ENCODE measurements at places on chromosomes 7 and 10.

DNA sequence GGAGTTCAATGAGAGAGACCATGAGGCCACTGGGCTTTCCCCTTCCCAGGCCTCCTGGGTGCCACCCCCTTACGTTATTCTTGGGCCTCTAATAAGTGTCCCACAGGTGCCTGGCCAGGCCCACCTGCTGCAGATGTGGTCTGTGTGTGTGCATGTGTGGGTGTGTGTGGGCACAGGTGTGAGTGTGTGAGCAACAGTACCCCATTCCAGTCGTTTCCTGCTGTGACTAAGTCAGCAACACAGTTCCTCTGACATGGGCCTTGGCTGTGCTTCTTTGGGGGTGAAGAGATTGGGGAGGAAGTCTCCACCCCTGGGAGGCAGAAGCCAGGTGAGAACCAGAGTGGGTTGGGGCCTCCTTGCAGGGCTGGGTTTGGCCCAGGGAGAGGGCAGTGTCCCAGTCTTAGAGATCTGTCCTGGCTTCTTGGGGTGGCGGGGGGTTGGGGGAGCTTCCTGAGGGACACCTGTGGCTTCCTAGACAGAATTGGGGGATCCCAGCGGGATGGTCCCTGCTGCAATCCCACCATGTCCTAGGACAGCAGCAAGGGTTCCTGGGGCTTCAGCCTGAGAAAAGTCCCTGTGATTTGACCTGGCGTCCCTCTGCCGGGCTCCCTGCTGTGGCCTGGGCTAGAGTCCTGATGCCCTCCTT, 4.1 kb upstream of the PILRB start:
- DNase-seq, result no peak

DNA sequence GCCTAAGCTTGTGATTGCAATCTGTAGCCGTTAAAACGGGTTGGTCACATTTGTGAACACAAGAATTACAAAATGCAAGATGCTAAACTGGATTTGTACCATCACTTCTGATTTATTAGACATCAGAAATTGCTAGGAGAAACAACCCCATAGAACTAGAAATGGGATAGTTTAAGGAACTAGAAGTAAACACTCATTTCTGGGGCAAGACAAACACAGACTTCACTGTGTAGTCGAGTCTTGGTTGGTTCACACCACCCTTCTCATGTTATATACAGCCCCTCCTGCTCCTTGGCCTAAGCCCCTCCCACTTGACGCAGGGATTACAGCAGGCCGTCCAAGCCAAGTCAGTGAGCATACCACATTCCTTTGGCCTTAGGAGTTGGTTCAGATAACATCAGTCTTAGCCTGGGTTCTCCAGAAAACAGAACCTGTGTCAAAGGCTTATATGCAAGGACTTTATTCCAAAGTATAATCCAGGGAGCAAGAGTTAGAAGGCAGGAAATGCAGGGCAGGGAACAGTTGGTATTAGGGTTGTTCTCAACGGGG, 2.0 kb upstream of the NRAP start:
- peak; percentile 77 for DNase-seq

DNA sequence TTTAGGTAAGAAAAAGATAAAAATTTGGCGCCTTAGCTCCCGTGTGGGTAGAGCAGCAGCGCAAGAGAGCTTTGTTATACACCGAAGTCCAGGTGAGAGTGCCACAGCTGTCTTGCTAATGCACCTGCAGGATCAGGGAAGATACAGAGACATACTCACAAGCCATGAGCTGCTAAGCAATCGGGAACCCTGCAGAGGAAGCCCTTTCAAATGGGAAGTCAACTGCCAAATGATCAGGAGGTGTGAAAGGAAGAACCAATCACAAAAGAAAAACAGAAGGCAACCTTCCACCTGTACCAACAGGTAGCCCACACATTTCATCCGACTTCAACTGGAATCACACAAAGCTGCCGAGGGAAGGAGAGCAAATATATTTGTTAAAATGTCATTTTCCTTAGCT, 610.5 kb upstream of the PFKP start:
- DNase-seq, result no peak

DNA sequence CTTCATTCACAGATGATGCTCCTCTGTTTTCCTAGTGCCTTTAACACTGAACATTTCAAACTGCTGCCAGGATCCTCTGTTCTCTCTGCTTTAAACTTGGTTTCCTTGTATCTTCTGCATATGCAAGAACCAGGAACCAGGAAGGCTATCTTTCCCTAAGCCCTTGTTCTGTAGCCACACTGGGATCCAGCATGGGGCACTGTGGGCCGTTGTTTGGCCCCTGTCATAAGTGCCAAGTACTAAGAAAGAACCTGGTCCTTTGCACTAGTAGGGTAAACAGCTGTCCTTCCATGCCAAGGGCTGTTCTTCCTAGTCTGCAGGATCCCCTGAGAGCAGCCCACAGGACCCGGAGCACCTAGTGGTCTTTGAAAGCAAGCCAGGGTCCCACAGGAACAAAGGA, 49.0 kb upstream of the TRIM8 start:
- no peak for DNase-seq

- DNase-seq, result peak; percentile 8
These were observed 115.3 kb upstream of the WDR11 start for GRCh38 chr10:120735773-120736371.

DNA sequence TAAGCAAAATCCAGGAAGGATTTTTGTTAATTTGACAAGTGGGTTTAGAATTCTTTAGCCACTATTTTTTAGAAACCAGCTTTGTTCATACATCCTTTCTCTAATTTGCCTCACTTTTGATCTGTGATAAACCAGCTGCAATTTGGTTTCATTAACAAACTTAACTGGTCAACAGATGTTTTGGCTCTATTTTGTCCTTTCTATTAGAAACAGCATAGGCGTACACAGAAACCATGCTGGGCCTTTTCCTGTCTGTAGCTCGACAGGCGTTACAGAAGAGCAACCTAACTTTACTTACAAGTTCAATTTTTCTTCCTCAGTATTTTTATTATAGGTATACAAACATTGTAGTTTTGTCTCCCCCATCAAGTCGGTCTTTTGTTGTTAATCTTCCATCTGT, 28.2 kb downstream of the KAT6B start:
- DNase-seq, result no peak

DNA sequence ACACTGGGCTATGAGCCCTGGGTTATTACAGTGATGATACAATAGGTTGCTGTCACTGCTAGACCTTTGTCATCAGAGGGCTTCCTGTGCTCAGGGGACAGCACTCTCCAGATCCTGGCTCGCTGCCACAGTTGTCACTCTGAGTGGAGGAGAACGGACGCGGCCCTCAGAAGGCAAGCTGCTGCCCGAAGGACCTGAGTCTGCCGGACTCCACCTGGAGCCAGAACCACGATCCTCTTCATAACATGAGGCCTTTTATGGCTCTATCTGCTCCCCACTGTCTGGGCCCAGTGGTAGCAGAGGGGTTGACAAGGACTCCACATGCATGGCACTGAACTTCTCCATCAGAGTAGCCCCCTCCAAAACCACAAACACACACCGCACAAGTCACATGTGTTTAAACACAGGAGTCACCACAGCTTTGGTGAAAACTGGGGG, 94.7 kb upstream of the EFCAB10 start:
- DNase-seq, result no peak

DNA sequence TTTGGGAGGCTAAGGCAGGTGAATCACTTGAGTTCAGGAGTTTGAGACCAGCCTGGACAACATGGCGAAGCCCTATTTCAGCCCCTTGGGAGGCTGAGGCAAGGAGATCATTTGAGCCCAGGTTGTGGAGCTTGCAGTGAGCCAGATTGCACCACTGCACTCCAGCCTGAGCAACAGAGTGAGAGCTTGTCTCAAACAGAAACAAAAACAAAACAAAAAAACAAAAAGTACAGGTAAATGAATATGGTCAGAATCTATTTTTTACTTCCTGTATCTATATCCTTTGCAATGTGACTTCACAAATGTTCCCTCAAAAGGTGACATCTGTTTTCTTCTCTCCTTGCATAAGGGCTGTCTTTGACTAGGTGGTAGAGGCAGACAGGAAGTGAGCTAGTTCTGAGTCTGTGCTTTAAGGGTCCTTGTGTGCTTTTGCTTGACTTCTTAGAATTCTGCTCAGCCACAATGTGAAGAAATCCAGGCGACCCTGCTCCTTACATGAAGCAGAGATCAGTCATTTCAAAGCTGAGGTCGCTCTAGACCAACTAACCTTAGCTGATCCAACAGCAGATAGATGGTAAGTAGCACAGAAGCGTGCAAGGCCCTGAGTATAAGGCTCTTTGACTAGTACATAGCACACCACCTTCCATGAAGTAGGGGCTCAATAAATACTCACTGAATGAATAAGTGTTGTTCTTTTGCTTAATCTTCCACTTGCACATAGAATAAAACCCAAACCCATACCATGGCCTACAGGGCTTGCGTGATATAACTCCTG, 423.2 kb upstream of the PCDH15 start:
- DNase-seq, result no peak

DNA sequence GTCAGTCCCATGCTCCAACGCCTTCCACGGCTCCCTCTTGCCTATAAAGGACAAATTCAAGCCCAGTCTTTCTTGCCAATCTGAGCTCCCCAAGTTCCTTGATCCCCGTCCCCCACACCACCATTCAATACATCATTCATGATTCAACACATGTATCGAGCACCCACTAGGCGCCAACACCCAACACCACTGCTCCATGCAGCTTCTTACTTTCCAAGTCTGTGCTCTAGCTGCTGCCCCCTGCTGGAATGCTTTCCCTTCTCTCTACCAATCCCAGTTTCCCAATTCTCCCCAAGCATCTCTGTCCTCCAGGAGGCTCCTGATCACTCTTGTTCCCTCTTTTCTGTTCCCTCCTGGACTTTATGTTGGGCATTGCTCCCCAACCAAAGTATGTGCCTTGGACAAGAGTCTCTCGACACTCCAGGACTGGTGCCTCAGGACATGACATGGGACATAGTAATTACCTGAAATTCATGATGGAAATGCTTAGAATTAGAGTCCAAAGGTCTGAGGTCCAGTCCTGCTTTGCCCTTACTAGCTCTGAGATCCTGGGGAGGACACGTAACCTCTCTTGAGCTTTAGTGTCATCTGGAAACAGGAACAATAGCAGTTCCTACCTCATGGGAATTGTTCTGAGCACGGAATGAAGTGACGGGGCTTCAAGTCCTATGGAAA, 172.7 kb downstream of the NEURL1 start:
- peak; percentile 16 for DNase-seq

DNA sequence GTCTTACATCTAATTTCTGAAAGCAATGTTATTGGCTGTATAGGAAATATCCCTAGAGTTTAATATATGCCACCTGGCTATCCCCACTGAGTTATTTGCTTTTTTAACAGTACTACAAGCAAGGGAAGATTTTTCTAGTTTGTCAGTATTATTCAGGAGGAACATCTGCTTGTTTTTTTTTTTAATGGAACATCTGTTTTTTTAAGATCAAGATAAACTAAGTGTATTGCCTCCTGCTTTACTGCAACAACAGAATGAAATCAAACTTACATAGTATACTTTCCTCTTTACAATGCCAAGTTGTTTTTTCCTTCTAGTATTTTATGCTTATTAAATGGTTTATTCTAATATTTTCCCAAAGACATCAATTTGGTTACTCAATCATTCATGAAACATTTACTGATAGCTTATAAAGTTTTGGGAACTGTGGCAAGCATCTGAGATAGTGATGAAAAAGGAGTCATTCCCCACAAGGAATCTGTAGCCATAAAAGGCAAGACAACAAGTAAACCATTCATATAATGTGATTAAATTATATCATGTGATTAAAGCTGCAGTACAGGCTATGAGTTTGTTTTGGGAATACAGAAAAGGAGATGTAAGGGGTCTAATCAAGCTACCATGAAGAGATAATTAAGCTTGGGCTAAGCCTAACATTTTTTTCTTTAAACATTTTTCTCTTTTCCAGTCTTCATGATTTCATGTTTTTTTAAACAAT, 17.4 kb downstream of the MTPN start:
- no peak for DNase-seq

GRCh38 chr7:78510580-78511188, 712.1 kb downstream of the PHTF2 start:
- DNase-seq, result peak; percentile 63

DNA sequence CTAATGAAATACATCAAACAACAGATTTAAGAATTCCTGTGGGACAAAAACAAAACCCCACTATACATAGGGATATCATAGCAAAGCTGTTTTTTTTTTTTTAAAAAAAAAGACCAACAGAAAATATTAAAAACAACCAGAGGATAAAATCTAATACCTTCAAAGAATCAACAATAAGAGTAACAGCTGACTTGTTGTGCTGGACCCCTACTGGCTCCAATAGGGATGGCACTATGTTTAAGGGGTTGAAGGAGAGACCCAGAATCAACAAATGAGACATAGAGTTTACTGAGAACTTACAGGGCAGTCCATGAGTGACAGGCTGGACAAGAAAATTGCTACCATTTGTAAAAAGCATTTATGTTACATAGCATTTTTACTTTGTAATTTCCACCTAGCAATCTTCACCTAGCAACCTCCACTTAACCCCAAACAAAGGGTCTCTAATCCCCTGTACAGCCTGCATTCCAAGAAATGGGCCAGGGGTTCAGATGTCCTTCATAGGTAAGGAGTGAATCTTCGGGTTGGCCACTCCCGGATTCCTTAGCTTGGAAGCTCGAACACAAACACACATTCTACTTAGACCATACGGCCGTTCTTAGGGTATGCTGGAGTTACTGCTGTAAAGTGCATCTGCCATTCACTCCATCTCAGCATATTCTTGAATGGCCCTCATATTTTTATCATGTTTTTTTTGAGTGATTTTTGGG, 25.8 kb downstream of the ASZ1 start:
- DNase-seq, result no peak

DNA sequence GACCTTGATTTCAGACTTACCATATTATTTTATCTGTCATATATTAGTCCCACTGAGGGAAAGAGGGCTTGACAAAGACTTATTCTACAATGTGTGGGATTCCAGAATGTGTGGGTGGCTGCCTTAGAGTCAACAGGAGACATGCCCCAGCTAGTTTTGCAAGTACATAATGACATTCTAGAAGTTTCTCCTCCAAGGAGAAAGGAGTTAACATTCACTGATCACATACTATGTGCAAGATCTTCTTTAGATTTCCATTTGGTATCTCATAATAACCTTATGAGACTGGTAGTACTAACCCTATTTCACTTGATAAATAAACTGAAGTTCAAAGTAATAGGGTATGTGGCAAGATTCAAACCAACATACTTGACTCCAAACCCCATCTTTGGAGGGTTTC, 25.2 kb downstream of the IRF5 start:
- no peak for DNase-seq

DNA sequence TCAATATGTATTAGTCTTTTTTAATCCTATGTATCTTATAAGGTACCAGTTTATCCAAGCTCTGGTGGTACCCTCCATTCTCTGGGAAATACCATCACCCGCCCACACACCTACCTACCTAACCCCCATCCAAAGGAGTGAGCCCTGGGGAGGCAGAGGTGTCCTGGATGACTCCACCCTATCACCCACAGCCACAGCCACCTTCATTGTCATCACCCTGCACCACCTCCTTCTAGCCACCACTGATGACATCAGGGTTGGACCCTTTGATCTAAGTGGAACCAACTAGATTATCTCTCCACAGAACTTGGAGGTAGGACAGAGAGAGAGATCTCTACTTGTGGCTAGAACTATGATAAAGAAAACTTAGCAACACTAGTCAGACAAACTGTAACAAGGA, 259.4 kb downstream of the PARD3 start:
- DNase-seq, result no peak

Data from fibroblast of skin of abdomen (primary cell).